ENCODE measurements at places on chromosomes 3 and 15.

DNA sequence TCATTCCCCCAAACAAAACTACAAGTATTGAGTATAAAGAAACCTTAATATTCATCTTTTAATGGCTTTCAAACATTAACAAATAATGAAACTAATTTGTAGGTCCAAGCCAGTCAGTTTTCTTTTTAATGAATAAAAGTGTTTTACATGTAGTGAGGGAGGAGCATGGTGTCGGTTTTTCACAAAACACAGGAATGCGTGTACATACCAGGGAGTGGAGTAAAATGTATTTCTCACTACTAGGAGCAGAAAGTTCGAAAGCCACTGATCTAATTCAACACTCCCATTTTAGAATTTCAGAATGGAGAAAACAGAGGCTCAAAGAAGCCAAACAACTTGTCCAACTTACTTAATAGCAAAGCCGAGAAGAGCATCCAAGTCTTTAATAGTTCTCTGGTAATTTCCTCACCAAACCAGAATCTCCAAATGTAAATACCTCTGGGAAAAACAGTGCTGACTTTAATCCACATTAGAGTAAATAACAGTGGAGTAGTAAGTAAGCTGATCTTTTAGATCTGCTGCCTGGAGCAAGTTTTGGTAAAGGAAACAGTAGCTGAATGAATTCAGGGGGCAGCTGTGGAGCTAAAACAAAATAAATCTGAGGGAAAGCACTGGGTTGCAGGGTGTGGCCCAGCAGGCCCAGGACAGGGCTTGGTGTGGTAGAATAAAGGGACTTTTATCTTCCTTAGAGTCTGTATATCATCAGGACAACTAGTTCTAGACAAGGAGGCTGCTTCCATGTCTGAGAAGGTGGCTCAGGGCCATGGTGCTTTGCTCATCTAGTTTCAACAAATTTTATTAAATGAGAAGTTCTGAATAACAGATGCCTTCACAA lies 7.9 kb downstream of the ANP32A start:
- no peak for DNase-seq

GRCh38 chr3:197017003-197017402 lies 12.6 kb downstream of the MELTF start:
- DNase-seq: no peak

GRCh38 chr15:66852064-66852905 lies 150.2 kb downstream of the SMAD6 start:
- DNase-seq: no peak

DNA sequence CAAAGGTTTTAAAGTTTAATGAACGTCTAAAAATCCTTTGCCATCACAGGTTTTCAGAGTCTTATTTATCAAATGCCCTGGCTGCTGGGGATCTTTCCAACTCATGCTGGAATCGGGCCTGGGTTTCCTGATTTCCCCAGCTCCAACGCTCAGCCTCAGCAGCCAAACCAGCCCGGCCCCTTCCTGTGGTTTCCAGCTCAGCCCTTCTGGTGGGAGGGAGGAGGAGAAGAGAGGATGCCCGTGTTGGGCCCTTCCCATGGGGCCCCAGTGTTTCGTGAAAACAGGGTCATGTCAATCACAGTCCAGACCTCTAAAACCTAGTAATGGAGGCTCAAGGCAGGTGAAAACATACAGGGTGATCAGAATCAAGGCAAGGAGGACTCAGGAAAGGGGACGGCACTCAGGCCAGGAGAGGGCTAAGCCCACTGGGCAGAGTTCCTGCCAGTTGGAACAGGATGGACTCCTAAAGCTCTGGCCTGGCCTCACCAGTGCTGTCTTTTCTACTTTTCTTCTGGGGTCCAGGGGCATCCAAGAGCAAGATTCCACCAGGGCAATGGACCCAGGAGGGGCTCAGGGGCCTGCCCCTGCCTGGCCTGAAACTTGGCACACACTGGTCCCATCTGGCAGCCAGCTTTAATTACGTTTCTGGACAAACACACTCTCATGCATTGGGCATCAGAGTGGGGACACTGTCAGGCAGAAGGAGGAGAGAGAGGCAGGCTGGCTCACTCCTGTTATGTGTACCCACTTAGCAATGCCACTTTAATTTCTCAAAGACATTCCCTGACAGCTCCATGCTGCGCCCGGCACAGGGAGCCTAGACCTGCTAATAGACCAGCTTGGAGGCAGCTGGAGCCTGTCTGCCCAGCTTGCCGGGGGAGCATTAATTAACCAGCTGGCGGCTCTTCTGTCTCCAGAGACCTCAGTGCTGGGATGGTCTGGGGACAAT lies 194.6 kb downstream of the FAM43A start:
- no peak for DNase-seq

GRCh38 chr3:105394177-105394576 lies 27.5 kb downstream of the ALCAM start:
- no peak for DNase-seq

DNA sequence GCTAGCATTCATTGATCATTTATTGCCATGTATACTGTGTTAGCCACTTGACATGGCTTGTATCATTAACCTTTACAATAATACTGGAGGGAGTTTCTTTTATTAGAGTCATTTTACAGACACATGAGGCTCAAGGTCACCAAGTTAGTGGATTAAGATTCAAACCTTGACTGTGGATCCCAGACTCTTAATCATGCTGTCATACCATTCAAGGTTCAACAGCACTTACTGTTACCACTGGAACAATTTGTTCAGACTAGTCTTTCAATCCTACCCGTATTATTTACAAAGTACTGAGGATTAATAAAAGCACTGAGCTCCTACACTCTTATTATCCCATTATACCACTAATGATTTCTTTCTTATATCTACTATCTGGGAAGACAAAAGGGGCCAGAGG lies 1.2 kb downstream of the COX17 start:
- no peak for DNase-seq

GRCh38 chr3:86381247-86381646 lies 609.7 kb downstream of the VGLL3 start:
- DNase-seq: no peak

GRCh38 chr15:88147760-88148159 lies 108.8 kb downstream of the NTRK3 start:
- no peak for DNase-seq

DNA sequence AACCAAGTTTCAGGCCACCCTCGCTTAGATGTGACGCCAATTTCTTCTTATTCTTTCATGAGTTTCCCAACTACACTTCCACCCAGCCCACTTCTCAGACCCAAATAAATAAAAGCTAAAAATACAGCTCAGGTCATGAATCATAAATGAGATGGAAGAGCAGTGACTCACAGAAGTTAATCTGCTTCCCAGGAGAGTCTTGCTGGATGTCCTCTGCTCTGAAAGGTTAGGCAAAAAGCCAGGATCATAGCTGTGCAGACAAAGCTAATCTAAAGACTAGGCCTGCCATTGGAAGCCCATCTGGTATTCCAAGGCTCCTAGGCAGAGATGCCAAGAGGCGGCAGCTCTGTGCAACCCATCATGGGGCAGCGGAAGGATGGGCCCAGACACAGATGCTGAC lies 24.1 kb downstream of the SHC4 start:
- no peak for DNase-seq

GRCh38 chr3:46187876-46188275 lies 20.2 kb downstream of the CCR1 start:
- DNase-seq: no peak

- no peak for DNase-seq
These were observed 102.7 kb downstream of the TBC1D5 start for GRCh38 chr3:17639765-17640164.

DNA sequence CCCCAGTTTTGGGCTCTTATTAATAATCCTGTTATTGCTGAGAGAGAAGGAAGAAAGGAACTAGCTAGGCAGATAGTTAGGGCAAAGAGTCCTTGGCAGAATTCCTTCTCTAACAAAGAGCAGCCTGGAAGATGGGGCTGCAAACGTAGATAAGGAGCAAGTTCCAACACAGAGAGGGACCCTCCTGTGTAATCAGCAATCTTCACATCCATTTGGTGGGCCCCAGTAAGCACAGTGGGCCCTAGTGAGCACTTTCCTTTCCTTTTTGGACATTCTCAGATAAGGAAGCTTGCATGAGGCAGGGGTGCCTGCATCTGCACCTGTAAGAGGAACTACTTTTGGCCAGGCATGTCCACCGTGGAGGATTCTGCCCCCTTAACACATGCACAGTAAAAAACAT lies 119.6 kb upstream of the SGO1 start:
- DNase-seq: no peak

DNA sequence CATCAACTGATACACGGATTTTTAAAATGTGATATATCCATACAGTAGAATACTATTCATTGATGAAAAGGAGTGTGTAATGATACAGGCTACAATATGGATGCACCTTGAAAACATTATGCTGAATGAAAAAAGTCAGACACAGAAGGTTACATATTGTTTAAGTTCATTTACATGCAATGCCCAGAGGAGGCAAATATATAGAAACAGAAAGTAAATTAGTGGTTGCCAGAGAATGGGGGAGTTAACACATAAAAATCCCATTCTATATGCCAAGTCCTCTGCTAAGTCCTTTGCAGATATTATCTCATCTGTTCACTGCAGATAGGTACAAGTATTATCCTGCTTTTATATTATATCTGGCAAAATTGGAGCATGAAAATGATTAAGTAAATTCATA lies 22.1 kb upstream of the CDIN1 start:
- no peak for DNase-seq

- no peak for DNase-seq
These were observed 241.3 kb downstream of the NEK10 start for GRCh38 chr3:27127879-27128278.

DNA sequence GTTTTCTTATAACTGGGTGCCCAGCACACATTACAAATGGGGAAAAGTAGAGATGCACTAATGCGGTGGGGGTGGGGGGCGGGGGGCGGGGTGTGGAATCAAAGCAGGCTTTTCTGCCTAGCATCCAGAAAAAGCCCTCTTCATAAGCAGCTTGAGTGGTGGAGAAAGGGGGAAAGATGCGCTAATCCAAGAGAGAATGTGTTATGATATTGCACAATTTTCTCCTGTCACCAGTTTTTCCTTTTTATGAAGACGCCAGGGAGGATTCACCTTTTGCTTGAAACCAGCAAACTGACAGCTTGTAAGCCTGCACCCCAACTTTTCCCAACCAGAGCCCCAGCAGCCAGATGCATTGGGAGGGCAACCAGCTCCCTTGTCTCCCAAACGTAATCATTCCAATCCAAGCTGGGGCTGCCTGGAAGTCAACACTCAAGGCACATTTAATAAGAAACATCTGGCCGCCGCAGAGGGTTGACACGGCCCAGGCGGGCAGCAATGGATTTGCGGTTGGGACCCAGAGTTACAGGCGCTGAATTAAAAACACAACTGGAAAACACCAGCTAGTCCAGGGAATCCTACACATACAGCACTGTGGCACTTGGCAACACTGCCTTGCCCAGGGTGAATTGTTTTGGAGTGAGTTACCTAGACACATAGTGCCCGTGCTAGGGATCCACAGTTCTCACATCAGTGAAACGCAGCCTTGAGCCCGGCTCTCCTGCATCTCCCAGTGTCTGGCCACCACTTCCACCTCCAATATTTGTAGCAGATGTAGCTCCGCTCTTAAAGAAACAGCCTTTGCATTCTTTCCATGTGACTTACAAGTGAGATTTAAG lies 218.5 kb upstream of the PRICKLE2 start:
- DNase-seq: no peak

GRCh38 chr3:156576651-156577348 lies 21.9 kb upstream of the SSR3 start:
- no peak for DNase-seq

- no peak for DNase-seq
These were observed 54.2 kb downstream of the GRIP2 start for GRCh38 chr3:14485981-14486380.

DNA sequence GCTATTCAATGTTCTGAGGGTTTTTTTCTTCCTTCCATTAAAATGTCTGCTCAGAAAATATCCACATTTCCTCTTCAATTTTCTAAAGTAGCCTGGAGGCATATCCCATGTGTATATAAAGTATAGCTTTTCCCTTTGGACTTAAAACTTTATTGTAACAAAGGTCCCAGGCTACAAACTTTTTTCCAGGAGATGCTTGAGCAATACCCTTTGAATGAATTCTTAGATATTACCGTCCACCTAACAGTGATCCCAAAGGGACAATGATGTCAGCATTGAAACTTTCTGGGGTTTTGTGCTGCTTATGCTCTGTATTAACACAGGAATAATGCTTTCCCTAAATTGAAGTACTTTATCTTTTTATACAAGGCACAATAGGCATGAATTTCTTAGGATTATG lies 525.2 kb downstream of the CADM2 start:
- DNase-seq: no peak

DNA sequence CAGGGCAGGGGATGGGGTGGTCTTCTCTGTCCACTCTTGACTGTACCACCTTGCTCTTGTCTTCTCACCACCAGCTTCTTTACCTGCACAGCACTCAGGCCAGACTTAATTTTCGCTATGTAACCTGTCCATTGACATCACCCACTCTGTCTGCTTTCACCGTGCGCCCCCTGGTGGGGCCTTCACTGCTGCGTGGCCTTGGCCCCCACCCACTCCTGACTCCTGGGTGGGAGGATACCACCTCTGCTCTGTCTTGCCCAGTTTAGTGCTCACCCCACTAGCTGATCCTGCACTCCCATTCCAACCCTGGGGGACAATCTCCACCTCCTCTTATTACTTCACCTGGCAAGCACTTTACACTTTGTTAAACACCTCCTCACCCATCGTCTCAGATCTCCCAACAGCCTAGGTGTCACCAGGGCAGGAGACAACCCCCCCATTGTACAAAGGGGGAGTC lies 17.7 kb downstream of the PTH1R start:
- DNase-seq: no peak

GRCh38 chr15:76566276-76566675 lies 229.7 kb downstream of the ISL2 start:
- DNase-seq: no peak

DNA sequence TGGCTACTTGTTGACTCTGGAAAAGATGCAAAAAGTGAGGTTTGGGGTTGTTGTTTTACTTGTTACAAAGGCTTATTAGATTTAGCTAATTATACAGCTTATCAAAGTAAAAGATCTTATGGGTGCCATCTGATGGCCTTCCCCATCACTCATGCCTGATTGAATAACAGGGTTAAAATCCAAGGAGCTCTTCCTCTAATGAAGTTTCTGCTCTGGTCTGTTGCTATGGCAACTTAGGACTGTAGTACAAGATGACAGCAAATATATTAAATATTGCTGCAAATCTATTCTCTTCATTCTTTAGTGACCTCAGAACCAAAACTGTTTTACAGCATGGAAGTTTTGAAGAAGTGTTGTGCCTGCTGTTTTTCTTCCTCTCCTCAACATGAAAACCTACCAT lies 45.6 kb upstream of the SRGAP3 start:
- no peak for DNase-seq

DNA sequence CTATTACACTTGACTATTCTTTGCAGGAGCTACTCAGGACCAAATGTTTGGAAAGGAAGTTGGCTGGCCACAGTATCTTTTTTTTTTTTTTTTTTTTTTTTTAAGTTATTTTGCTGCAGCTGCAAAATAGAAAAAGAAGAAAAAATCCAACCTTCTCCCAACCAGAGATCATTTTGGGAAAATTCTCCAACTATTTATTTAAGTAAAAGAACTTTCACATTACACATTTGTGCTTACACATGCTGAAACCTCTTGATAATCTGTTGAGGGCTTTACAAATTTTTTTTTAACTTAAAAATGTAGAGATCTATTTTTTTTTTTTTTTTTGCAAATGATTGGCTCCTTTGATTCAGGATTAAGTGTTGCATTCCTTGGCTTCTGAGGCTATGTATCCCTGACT lies 148.0 kb downstream of the POLR2M start:
- DNase-seq: no peak

GRCh38 chr3:50100386-50100785 lies 11.7 kb downstream of the RBM5 start:
- no peak for DNase-seq

- DNase-seq: no peak
These were observed 176.6 kb upstream of the PPP2R3A start for GRCh38 chr3:135788978-135789377.
